ENCODE measurements at places on chromosomes 16 and 17.

DNA sequence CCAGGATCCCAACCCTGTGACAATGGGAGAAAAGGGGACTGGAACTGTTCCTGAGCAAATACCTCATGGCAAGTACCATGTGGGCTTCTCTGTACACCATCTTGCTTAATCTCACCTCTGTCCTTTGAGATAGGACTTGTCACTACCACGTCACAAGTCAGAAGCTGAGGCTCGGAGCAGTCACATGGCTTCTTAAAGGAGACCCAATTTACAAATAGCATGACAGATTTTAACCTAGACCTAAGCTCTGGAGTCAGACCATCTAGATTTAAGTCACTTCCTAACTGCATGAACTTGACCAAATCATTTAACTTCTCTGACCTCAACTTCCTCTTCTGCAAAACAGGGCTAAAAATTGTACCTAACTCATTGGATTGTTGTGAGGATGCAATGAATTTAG, 36.0 kb upstream of the CCL1 start:
- no peak overlapping the region for H3K27ac ChIP-seq
- no peaks in the 10 kb centered on the region for H3K36me3 ChIP-seq
- no peaks in the 10 kb centered on the region for H3K27me3 ChIP-seq
- no peak for DNase-seq
- no peak overlapping the region for H3K4me3 ChIP-seq
- no peaks in the 10 kb centered on the region for H3K4me1 ChIP-seq

- DNase-seq = no peak
- H3K36me3 ChIP-seq = no peaks in the 10 kb centered on the region
- peak overlapping the region; percentile 53 for H3K4me3 ChIP-seq
- no peaks in the 10 kb centered on the region for H3K27me3 ChIP-seq
- peaks cover 14% of the 10 kb centered on the region for H3K4me1 ChIP-seq
- H3K27ac ChIP-seq = peak overlapping the region; percentile 47
Observed at GRCh38 chr16:57485091-57485915, 990 bp downstream of the DOK4 start.

DNA sequence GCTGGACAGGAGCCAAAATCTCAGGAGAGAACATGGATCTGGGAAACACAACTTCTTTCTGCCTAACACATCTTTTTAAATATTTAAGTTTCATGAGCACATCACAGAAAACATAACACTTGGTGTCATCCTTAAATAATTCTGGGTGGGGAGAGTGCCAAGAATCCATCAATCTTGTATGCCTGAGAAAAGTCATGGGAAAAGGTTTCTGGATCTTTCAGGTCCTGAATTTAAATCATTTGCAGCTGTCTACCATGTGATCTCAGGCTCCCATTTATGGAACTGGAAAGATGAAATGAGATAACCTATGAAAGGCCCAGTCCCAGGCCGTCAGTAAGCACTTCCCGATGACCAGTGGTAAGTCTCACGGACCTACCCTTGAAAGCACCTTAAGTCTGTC, 15.1 kb downstream of the CDH11 start:
- H3K27me3 ChIP-seq = no peaks in the 10 kb centered on the region
- no peak for DNase-seq

- DNase-seq = no peak
- no peak overlapping the region for H3K27ac ChIP-seq
- H3K27me3 ChIP-seq = no peaks in the 10 kb centered on the region
- no peaks in the 10 kb centered on the region for H3K36me3 ChIP-seq
Observed at GRCh38 chr17:17810895-17811248, 25.9 kb downstream of the SREBF1 start.

DNA sequence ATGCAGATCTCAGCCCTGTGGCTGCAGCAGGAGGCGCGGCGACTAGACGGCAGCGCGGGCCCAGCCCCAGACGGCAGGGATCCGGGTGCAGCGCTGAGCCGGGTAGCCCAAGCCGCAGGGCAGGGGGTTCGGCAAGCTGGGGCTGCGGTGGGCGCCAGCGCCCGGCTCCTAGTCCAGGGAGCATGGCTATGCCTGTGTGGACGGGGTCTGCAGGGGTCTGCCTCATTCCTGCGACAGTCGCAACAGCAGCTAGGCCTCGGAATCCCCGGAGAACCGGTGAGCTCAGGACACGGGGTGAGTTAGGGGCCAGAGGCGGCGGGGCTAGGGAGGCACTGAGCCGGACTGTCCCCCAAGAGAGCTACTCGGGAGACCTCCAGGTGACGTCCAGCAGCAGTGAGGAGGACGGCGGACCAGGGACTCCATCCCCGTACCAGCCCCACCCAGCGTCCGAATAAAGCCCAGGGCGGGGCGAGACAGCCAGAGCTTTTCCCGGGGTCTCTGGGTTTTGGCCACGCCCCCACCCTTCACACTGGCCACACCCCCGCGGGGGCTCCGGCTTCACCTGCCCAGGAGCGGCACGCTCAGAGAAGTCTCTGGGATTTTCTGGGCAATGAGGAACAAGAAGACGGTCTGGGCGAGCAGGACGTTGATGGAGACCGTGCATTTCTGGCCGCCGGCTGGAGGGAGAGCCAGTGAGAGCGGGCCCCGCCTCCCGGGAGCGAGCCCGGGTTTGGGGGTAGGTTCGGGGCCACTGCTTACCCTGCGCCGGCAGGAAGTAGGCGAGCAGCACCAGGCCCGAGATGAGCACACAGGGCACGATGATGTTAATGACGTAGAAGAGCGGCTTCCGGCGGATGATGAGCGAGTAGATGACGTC, 1.1 kb downstream of the C17orf107 start:
- DNase-seq = peak; percentile 73
- H3K36me3 ChIP-seq = peaks cover 8% of the 10 kb centered on the region

DNA sequence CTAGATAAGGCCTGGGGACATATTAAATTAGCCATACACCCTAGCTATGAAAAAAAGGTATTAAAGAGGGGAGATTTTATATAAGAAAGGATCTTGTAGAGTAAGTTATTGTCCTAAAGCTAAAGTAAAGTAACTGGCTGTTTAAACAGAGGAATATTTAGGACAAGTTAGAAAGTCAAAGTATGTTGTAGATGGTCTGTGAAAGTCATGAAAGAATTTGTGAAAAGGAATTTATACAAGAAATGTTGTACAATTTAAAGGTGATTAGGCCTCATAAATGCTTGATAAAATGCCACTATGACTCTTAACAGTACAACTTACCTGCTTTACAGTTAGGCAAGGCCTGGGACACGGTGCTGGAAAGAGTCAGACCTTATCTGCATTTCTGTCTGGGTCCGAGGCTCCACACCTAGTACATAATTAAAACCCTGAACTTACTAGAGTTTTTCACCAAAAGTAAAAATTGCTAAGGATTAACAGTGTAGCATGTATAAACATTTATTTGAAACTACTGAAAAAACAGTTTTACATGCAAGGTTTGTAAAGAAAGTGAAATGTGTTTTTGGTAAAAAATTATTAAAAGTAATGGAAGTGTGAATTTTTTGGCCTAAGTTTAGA, 445.3 kb upstream of the TOM1L1 start:
- no peak for DNase-seq
- H3K27ac ChIP-seq = no peak overlapping the region
- H3K36me3 ChIP-seq = no peaks in the 10 kb centered on the region
- no peaks in the 10 kb centered on the region for H3K27me3 ChIP-seq

DNA sequence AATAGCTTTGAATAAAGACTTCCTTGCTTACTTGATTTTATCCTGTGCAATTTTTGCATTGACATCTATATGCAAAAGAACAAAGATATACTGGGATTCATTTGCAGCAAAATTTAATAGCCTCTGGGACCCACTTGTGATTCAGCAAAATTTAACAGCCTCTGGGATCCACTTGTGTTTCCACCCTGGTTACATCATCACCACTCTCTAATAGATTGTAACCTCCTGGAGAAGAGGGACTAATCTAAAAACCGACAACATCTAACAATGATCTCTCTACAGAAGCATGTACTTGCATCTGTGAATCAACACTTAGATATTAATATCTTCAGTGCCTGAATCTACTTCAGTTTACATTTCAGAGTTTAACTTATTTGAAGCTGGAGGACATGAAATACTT, 202.0 kb upstream of the CPHXL start:
- no peaks in the 10 kb centered on the region for H3K4me1 ChIP-seq
- no peaks in the 10 kb centered on the region for H3K27me3 ChIP-seq
- no peak overlapping the region for H3K4me3 ChIP-seq
- no peaks in the 10 kb centered on the region for H3K36me3 ChIP-seq
- no peak overlapping the region for H3K27ac ChIP-seq

- no peaks in the 10 kb centered on the region for H3K36me3 ChIP-seq
- H3K27me3 ChIP-seq = no peaks in the 10 kb centered on the region
- no peaks in the 10 kb centered on the region for H3K4me1 ChIP-seq
- peak; percentile 52 for DNase-seq
- H3K27ac ChIP-seq = no peak overlapping the region
Observed at GRCh38 chr16:87560428-87561199, 41.7 kb upstream of the JPH3 start.

DNA sequence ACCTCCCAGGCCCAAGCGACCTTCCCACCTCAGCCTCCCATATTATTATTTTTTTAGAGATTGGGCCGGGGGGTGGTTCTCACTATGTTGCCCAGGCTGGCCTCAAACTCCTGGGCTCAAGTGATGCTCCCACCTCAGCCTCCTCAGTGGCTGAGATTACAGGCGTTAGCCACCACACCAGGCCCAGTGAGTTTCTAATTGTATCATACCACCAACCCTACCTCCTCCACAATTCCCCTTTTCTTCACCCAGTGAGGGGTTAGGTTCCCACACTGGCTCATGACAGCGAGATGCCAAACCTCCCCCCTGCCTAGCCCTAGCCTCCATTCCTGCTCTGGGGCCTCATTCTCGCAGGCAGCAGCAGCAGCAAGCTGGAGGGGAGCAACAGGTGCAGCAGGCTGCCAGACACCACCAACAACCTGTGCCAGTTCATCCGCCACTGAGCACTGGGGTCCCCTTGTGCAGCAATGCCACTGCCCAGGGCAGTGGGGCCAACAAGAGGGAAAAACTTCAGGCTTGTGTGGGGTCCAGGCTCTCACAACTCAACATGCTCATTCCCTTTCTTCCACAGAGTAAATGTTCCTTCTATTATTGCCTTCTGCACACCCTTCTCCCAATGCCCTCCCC, 9.1 kb downstream of the ATP6V0D1 start:
- H3K27me3 ChIP-seq = no peaks in the 10 kb centered on the region
- DNase-seq = no peak
- H3K27ac ChIP-seq = no peak overlapping the region

- no peaks in the 10 kb centered on the region for H3K4me1 ChIP-seq
- H3K4me3 ChIP-seq = no peak overlapping the region
- H3K36me3 ChIP-seq = no peaks in the 10 kb centered on the region
- DNase-seq = no peak
Observed at GRCh38 chr16:56102183-56102686, 89.1 kb upstream of the GNAO1 start.

DNA sequence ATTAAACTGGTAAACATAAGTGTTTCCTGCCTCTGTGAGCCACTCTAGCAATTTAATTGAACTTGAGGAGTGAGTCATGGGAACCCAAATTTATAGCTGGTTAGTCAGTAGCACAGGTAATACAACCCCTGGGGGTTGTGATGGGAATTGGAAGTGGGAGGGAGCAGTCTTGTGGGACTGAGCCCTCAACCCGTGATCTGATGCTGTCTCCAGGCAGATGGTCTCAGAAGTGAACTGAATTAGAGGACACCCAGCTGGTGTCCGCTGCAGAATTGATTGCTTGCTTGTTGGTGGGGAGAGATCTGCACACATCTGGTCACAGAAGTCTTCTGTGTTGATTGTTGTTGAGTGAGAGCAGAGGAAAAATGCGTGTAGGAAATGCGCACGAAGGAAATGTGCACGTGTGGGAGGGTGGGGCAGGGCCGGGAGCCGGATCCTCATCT, 7.7 kb upstream of the ST6GALNAC2 start:
- no peaks in the 10 kb centered on the region for H3K4me1 ChIP-seq
- H3K4me3 ChIP-seq = no peak overlapping the region
- no peak overlapping the region for H3K27ac ChIP-seq
- DNase-seq = no peak
- no peaks in the 10 kb centered on the region for H3K36me3 ChIP-seq
- no peaks in the 10 kb centered on the region for H3K27me3 ChIP-seq

DNA sequence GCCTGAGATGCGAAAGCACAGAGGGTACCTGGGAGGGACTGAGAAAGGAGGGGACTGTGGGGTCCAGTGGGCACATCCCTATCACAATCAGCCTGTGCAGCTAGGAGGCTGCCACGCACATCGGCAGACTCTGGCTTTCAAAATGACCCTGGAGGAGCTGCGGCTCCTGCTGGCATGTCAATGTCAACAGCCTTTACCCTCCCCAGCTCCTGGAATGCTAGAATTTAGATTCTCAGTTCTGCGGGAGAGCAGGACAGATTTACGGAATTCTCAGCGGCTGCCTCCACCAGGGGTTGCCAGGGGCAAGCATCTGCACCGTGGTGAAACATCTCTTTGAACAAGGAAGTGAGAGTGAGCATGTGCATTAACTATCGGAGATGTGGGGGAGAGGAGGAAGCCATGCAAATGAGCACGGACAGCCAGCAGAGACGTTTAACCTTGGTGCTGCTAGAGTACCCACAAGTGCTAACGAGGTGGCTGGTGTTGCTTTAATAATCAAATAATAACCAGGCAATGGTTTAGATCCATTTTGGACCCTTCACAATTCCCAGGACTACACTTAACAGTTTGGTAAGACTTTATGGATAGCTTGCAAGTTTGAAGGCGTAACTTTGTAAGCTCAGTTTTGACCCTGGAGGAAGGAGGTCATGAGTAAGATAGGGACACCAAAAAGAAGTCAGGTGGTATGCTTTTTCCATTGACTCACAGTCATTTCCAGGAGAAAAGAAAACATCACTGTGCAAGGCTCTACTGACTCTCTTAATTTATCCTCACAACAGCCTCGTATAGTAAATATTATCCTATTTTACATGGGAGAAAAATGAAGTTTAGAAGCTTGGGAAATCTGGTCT, 54.1 kb downstream of the XYLT1 start:
- no peaks in the 10 kb centered on the region for H3K27me3 ChIP-seq
- peak overlapping the region; percentile 12 for H3K27ac ChIP-seq
- peaks cover 20% of the 10 kb centered on the region for H3K4me1 ChIP-seq
- peak overlapping the region; percentile 38 for H3K4me3 ChIP-seq
- peak; percentile 51 for DNase-seq

DNA sequence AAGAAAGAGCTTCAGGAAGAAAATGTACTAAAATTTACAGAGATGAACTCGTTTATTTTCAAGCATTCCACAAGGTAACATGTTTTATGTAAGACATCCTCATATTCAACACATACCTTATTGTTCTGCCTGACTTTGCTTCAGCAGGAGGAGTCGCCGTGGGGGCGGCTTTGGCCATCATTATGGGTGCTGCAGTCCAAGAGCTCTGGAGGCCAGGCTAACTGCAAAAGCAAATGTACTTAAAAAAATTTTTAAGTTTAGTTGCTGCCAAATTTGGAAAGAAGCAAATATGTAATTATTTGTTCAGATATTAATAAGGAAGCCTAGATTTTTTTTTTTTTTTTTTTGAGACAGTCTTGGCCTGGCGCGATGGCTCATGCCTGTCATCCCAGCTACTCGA, 4.1 kb upstream of the SPG7 start:
- no peaks in the 10 kb centered on the region for H3K36me3 ChIP-seq
- no peak for DNase-seq
- H3K27ac ChIP-seq = no peak overlapping the region
- no peak overlapping the region for H3K4me3 ChIP-seq

- DNase-seq = no peak
- no peak overlapping the region for H3K4me3 ChIP-seq
- no peaks in the 10 kb centered on the region for H3K4me1 ChIP-seq
- H3K36me3 ChIP-seq = no peaks in the 10 kb centered on the region
Observed at GRCh38 chr16:88072571-88073001, 121.4 kb downstream of the BANP start.

GRCh38 chr16:24753437-24753836, 24.0 kb downstream of the TNRC6A start:
- peaks cover 34% of the 10 kb centered on the region for H3K4me1 ChIP-seq
- no peak overlapping the region for H3K27ac ChIP-seq
